HT-29 (cell line): ENCODE measurements at places on chromosomes 7 and 10. TPM values are rescaled to one million over a fixed set of nuclear protein-coding genes. Genes with fewer than 3 reads are reported as not detected.

LEP gene
- total RNA-seq = not detected in 2 replicates

DNA sequence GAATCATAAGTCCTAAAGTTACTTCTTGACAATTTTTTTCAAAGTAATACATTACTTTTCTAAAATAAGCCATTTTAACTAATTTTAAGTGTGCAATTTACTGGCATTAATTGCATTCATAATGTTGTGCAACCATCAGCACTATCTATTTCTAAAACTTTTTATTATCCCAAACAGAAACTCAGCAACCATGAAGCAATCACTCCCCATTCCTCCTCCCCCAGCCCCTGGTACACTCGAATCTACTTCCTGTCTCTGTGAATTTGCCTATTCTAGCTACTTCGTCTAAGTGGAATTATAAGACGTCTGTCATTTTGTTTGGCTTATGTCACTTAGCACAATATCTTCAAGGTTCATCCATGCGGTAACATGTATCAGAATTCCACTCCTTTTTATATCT, 84.9 kb downstream of the MKX start:
- no peak for DNase-seq

DNA sequence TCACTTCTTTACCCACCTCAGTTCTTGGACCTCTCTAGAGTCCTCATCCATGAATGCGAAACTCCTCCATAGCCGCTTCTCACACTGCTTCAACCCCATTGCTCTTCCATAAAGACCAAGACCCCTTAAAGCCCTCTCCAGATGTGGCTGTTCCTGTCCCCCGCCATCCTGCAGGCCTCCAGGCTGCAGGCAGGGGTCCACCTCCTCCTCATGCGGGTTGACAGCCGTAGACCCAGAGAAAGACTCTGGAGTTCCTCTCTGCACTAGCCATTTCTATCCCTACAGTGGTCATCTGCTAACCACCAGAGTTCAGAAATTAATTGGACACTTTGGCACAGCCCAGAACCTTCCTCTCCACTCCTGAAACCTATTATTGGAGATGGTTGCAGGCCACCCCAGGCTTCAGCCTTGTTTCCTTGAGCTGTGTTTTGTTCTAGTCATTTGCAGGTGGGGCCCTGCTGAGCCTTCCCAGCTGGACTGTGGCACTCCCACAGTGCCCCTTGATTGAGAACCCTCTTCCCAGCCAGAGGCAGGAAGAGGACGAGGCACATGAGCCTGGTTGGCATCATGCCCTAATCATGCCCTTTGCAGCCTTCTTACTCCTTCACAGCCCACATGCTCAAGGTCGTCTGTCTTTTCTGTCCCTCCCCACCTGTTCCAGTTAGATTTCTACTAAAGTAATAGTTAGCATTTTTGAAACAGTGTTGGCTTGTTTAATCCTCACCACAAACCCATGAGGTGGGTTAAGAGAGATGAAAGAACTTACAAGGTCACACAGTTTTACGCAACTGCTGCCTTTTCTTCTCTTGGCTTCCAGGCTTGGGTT, 23.9 kb downstream of the CUL1 start:
- DNase-seq = no peak

DNA sequence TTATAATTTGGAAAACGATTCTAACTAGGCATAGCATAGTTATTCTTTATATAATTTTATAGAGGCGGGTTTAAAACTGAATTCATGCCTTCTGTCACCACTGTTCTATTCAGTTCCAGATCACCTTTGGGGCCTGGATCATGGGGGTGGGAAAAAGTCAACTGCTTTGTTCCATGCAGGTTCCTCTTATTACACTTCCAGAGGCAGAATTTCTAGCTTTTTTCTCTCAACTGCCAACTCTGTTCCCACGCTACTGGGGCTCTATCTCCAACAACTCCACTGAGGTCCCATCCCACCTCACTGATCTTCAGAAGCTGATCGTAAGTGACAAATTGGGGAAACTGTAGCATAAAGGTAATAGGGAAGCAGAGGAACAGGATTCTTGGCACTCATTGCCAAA, 283.6 kb upstream of the IMMP2L start:
- no peak for DNase-seq

- no peak for DNase-seq
Observed at GRCh38 chr10:391305-391704, 256.1 kb downstream of the ZMYND11 start.

GRCh38 chr10:46555713-46556514, 544 bp downstream of the GPRIN2 start:
- no peak for DNase-seq

- no peak for DNase-seq
Observed at GRCh38 chr7:157977306-157977705, 610.3 kb downstream of the PTPRN2 start.

TMEM120A gene
- total RNA-seq = 29.3 and 32.8 TPM in 2 replicates

GRCh38 chr10:109701633-109702215, 221.6 kb downstream of the XPNPEP1 start:
- no peak for DNase-seq

DNA sequence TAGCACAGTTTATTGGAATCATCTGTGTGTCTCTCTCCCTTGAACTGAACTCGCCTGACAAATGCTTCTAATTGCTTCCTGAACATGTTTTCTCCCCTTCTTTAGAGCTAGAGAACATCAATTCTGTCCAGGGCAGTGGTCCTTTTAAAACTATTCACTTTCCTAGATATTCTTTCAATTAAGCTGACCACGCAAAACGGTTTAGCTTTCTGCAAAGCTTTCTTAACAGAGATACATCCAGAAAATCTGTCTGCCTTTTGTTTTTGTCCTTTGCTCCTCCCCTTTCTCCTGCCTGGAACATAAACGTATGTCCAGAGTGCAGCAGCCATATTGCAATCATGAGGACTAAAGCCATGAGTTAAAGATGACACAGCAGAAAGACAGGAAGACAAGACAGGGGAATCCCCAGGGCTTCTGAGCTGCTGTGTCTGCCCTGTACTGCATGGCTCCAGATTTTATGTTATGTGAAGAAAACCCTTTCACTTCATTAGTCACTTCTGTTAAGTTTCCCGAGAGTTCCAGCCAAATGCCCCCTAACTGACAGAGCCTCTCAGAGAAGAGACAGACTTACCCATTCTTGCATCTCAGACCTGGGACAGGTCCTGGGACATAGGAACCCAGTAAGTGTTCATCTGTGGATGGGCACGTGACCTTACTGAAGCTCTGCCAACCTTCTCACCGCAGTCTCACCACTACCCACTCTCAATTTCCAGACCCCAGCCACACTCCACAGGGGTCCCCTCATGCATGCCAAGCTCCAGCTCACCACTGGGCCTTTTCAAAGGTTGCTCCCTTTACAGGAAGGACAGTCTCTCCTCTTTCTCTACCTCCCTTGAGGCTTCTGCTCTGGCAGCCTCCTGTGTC, 35.0 kb upstream of the CPXM2 start:
- DNase-seq = no peak

- DNase-seq = no peak
Observed at GRCh38 chr10:99870123-99870730, 87.8 kb downstream of the ABCC2 start.

DNA sequence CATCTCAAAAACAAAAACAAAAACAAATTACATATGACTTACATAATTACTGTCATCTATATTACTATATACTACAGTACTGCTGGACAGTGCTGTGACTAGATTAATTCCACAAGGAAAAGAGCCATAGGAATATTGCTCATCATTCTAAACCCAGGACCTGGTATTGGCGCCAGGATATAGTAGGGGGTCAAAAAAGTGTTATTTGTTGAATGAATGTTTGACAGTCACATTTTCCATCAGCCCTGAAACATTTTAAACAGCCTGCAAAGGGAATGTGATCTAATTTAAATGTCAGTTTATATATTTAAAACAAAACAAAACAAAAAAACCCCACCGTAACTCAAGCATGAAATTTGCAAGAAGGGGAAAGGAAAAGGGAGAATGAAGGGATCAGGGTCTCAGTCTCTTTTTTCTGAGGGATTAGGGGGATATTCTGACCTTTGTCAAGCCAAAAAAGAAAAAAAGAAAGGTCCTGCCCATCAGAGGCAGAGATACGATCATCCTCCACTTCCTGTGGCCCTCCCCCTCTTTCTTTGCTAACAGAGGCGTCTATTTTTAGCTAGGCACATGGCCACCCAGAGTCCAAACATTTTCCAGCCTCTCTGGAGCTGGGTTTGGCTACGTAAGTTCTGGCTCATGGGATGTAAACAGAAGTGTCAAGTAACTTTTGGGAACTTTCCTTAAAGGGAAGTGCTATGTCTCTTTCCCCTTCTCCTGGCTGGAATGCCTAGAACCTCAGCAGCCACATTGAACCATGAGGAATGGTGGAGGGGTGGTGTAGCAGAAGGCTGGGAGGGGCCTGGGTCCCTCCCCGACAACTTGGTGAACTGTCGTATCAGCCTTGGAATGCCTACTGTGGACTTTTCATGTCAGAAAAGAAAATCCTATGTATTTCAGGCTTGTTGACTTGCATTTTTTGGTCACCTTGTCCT, 44.6 kb upstream of the DLG5 start:
- DNase-seq = no peak

ITGB8 gene
- 24.4 and 25.4 TPM in 2 replicates for total RNA-seq

PILRA gene
- total RNA-seq = 2.1 TPM in 1 of 2 replicates, not detected in the other

DNA sequence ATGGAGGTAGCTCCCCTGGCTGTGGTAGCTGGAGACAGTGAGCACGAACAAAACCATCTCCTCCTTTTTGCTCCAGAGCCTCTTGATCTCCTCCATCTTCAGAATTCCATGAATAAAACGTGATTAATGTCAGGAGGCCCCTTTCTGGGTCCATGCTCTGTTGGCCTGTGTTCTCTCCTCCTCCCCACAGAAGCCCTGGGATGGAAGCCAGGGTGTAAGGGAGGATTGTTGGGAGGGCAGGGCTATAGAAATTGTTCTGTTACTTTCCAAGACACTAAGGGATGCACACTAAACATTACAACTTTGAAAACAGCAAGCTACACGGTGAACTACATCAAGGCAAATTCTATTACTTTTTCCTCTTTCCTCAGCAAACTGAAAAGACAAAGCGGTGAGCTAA, 96.3 kb downstream of the RNF216 start:
- no peak for DNase-seq

NEURL1 gene
- 5.4 and 7.2 TPM in 2 replicates for total RNA-seq

- no peak for DNase-seq
Observed at GRCh38 chr10:97445357-97445721, 467 bp downstream of the EXOSC1 start.

DNA sequence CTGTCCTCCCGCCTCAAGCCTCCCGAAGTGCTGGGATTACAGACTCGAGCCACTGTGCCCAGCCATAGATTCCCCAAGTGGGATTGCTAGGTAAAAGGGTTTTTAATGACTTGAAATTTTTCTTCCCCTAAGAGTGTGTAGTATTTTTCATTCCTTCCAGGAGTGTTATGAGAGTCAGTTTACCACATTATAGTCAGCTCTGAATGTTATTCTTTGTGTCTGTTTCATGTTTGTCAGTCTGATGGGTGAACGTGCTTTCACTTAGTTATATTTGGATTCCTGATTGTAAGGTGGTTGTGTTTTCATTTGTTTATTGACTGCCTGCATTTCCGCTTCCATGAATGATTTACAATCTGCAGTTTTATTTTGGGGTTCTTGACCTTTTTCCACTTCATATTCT, 6.3 kb downstream of the ZNF212 start:
- no peak for DNase-seq
